ENCODE measurements at places on chromosomes 1 and 21.

DNA sequence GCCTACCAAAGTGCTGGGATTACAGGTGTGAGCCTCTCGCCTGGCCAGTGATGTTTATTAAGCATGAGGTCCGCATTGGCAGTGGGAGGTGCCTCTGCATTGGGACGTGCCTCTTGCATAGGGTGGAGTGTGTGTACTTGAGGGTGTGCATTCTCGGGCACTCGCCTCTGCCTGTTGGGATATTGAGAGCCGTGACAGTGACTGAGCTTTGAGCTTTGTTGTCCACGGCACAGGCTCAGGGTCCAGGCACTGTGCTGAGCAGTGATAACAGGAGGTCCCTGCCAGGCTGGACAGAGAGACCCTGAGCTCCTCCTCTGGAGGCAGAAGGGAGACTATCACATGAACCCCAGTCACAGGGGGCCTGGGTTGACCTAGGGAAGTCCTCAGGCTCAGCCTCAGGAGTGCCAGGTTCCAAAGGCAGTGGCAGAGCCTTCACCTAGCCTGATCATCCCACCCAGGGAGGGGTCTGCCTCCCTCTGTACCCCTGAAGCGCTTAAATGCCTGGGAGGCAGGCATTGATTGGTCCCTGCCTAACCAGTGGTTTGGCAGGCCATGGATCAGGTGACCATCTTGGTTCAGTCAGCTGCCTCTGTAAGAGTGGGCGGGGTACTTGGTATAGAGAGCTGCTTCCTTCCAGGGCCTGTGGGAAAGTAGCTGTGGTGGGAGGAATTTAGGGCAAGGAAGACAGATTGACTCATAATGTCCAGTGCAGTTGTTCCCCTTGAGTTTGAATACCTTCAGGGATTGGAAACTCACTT, 213.8 kb upstream of the TMEM51 start:
- no peak for DNase-seq

- no peak for DNase-seq
These were observed 13.8 kb upstream of the HHIPL2 start for GRCh38 chr1:222561656-222562055.

GRCh38 chr1:30778154-30778978, 20.8 kb upstream of the LAPTM5 start:
- no peak for DNase-seq

- no peak for DNase-seq
These were observed 117.6 kb downstream of the PTPRC start for GRCh38 chr1:198756470-198756869.

GRCh38 chr1:236400061-236400603, 6.0 kb downstream of the EDARADD start:
- no peak for DNase-seq

DNA sequence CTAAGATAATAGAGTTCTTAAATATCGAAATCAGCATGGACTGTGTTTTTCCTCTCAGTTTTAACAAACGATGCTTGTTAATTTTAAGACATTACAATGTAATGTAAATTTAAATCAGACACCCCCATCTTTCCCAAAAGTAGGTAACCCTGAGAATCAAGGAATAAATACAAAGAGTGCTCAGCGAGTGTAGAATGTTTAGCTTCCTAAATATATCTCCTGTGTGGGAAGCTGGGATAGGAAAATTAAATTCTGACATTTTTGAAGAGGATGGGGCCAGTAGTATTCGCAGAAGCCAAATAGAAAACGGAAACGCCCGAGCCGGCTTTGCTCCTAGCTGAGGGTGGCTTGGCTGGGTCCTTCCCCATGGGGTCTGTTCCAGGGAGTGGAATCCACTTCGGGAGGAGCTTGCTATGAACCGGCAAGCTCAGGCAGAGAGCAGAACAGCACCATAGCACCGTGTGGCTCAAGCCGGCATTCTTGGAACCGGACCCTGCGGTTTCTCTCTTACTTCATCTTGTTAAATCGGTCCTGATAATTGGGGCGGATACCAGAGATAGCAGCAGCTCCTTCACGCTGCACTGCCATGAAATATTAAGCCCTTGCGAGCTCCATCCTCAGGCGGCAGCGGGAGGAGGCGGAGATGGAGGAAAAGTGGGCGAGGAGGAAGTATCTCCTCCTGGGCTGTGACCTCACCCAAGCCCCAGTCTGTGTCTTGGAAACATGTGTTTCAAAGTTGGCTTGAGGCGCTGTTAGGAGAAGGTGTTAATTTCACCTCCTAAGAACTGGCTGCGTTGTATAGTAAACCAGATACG, 24.9 kb downstream of the MAP3K7CL start:
- peak; percentile 70 for DNase-seq

- DNase-seq, result no peak
These were observed 24.4 kb upstream of the TARBP1 start for GRCh38 chr1:234503193-234504050.

- no peak for DNase-seq
These were observed 8.4 kb downstream of the TRAF5 start for GRCh38 chr1:211334986-211335385.

DNA sequence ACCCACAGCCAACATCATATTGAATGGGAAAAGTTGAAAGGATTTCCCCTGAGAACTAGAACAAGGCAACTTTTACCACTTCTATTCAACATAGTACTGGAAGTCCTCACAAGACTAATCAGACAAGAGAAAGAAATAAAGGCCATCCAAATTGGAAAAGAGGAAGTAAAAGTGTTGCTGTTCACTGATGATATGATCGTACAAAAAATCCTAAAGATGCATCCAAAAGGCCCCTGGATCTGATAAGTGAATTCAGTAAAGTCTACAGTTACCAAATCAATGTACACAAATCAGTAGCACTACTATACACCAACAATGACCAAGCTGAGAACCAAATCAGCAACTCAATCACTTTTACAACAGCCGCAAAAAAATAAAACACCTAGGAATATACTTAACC, 28.3 kb downstream of the RAB3GAP2 start:
- DNase-seq, result no peak

DNA sequence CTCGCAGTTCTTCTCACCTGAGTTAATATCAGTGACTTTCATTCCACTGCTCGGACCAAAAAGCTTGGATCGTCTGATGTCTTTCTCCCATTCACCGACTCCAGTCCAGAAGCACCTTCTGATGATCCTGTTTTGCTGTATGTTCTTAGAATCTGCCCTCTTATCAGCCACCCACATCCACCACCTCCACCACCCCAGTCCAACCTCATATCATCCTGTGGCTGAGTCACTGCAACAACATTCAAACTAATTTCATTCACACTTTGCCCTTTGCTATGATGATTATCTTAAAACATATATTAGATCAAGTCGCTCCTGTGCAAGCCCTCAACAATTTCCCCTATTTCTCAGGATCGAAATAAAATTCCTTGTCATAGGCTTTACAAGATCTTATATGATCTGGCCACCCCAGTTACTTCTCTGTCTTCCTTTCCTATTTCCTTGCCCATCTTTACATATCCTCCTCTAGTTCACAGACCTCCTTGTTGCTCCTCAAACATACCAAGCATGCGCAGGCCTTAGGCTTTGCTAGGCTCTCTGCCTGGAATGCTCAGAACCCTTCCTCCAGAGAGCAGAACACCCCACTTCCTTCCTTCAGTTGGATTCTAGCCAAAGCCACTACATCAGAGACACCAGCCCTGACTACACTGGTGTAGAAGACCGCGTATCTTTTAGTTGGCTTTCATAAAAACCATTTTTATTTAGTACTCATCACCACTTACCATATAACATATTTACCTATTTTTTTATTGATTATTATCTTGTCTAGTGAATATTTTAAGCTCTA, 335.7 kb upstream of the GREM2 start:
- no peak for DNase-seq

DNA sequence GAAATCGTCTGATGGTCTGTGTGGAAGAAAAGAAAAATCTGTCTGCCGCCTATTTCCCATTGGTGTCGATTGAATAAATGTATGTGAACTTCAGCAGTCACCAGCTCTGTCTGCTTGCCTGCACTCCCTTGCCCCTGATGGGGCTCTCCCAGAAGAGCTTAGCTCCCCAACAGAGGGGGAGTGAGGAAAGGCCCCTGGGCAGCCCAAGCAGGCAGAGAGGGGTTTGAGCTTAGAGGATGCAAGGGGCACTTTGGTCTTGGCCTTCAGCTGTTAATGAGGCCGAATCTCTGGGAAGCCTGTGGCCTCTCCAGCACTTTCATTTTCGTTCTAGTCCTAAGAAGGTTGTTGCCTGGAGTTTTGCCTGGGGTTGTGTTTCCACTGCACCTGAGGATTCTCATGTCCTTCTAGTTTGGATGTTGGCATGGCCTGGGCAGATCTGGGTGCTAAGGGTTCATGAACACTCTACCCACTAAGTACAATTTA, 2.8 kb downstream of the FOXD2 start:
- no peak for DNase-seq

DNA sequence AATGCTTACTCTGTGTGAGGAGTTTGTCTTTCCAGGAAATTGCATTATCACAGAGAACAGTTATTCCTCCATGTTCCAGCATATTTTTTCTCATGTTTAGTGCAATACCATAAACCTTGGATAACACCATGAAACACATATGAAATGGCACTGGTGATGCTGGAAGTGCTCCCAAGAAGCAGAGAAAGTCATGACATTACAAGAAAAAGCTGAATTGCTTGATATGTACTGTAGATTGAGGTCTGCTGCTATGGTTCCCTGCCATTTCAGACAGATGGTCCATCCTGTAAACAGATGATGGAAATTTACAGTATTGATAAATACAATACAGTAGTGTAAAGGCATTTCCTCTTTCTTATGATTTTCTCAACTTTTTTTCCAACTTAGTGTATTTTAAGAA, 422.1 kb downstream of the LRRIQ3 start:
- no peak for DNase-seq

GRCh38 chr1:202291001-202291400, 50.7 kb downstream of the UBE2T start:
- no peak for DNase-seq

DNA sequence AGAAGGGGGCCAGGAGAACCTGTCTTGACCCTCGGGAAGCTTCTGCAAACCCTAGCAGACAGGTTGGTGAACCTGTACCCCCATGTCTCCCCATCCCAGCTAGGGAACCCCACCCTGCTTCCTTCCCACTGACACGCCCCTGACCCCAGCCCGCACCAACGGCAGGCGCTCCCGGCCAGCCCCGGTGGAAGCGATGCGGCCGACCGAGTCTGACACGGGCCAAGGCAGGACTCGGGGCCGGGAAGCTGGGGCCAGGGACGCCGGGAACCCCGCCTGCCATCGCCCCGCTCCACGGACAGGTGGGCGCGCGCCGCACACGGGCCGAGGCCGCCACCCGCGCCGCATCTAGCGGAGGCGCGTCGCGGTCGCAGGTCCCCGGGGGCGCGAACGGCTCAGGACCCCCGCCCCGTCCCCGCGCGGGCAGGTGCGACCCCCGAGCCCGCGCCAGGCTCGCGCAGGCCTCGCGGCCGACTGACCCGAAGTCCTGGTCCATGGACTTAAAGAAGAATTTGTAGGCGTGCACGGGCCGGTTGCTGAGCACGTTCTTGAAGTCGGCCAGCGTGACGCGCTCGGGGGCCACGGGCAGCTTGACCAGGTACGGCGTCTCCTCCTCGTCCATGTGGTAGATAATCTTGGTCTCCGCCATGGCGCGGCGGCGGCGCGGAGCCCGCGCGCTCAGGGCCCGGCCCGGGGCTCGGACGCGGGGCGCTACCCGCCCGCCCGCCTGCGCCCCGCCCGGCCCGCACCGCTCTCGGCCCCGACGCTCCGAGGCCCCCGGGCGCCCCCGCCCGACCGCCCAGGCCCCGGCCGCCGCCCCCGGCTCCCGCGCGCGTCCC, 580 bp downstream of the DVL1 start:
- no peak for DNase-seq

- DNase-seq, result no peak
These were observed 1.7 kb upstream of the ADAR start for GRCh38 chr1:154609398-154610380.

- DNase-seq, result no peak
These were observed 28.1 kb downstream of the MDM4 start for GRCh38 chr1:204544321-204544720.

GRCh38 chr1:39398278-39399021, 93.0 kb upstream of the BMP8A start:
- DNase-seq, result peak; percentile 85

DNA sequence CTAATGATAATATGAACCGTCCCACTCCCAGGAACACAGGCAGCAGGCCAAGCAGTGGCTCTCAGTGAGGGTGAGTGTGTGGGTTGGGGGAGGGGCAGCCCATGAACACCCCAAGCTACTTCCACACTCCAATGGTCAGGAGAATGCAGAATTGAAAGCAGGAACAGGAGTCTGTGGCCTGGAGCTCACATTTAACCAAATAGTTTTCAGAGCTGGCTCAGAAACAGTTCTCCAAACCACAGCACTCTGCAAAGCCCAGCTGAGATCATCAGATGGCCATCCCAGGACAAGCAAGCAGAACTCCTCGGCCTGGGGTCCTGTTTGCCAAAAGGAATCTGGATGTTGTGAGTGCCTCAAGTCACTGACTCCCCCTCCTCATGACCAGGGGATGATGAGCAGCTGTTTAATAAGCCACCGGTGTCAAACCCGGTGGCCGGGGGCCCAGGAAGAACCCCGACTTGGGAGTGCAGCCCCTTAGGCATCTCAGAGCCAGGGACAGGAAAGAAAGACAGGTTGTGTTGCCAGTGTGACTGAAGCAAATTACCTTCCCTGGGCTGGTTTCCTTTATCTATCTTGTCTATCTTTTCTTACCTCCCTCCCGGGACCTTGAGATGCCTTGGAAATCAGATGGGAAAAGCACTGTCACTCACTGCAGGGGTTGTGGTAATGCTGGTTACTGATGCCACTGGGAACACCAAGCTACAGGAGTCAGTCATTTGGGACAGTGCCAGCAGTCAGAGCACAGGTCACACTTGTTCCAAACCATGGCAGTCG, 20.4 kb downstream of the DEGS1 start:
- no peak for DNase-seq
